Lower lobe of right lung (tissue), 2 donors: ENCODE measurements at places on chromosomes 3 and 15. TPM values are rescaled to one million over a fixed set of nuclear protein-coding genes. Genes with fewer than 3 reads are reported as not detected.
A peak's percentile ranks its signal among the peaks of the same experiment; 100 is the strongest.

DNA sequence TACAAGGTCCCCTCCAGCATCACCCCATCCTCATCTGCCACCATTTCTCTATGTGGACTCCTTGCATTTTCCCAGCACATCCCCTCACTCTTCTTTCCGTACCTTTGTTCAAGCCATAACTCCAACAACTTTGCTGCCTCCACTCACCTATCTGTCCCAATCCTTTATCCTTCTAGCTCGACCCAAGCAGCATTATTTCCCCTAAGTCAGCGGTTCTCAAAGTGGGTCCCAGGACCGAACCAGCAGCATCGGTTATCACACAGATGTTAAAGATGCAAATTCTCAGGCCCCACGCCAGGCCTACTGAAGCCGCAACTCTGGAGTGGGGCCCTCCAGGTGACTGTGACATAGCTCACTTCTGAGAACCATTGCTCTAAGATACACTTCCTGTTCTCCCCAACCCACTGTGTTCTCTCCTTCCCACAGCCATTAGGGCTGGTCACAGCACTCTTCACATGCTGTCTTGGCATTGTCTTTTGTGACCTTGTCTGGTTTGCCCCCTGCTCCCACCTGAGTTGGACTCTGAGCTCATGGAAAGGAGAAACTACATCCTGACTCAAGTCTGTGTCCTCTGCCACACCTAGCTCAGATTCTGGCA, 56.2 kb downstream of the AAGAB start:
- no peaks in the 10 kb centered on the region for H3K27me3 ChIP-seq
- H3K27ac ChIP-seq = no peak overlapping the region
- H3K4me3 ChIP-seq = no peak overlapping the region
- no peak for DNase-seq

RHOV gene
- total RNA-seq = 1.5 TPM

GRCh38 chr3:41330465-41330864, 131.2 kb downstream of the CTNNB1 start:
- H3K4me1 ChIP-seq = no peaks in the 10 kb centered on the region
- H3K36me3 ChIP-seq = no peaks in the 10 kb centered on the region
- H3K27ac ChIP-seq = no peak overlapping the region
- H3K4me3 ChIP-seq = no peak overlapping the region
- DNase-seq = no peak

- no peak for DNase-seq
- H3K27me3 ChIP-seq = no peaks in the 10 kb centered on the region
- no peaks in the 10 kb centered on the region for H3K4me1 ChIP-seq
- no peak overlapping the region for H3K4me3 ChIP-seq
- H3K36me3 ChIP-seq = no peaks in the 10 kb centered on the region
Observed at GRCh38 chr3:79230266-79230665, 537.5 kb downstream of the ROBO1 start.

GRCh38 chr15:27222479-27222878, 251.5 kb downstream of the GABRG3 start:
- no peak for DNase-seq
- no peak overlapping the region for H3K27ac ChIP-seq
- H3K4me1 ChIP-seq = peaks cover 12% of the 10 kb centered on the region
- H3K27me3 ChIP-seq = no peaks in the 10 kb centered on the region

SV2B gene
- 1.2 TPM for total RNA-seq

GRCh38 chr15:69623392-69624154, 171.0 kb downstream of the RPLP1 start:
- peaks cover 7% of the 10 kb centered on the region for H3K27me3 ChIP-seq
- no peak overlapping the region for H3K27ac ChIP-seq
- no peak for DNase-seq
- peaks cover 5% of the 10 kb centered on the region for H3K4me1 ChIP-seq
- no peaks in the 10 kb centered on the region for H3K36me3 ChIP-seq

- H3K27me3 ChIP-seq = no peaks in the 10 kb centered on the region
- no peaks in the 10 kb centered on the region for H3K36me3 ChIP-seq
- peaks cover 10% of the 10 kb centered on the region for H3K4me1 ChIP-seq
- no peak overlapping the region for H3K27ac ChIP-seq
- no peak overlapping the region for H3K4me3 ChIP-seq
- peak; percentile 54 for DNase-seq
Observed at GRCh38 chr3:186255703-186256331, 106.2 kb downstream of the DGKG start.

WDR73 gene
- total RNA-seq = 29.9 TPM

ZNF860 gene
- total RNA-seq = 1.6 TPM

IL17RB gene
- 18.4 TPM for total RNA-seq

CCDC54 gene
- total RNA-seq = not detected

- H3K4me3 ChIP-seq = no peak overlapping the region
- H3K27me3 ChIP-seq = no peaks in the 10 kb centered on the region
- no peak for DNase-seq
- H3K4me1 ChIP-seq = no peaks in the 10 kb centered on the region
Observed at GRCh38 chr3:183924956-183925355, 40.3 kb upstream of the PARL start.

- H3K4me1 ChIP-seq = no peaks in the 10 kb centered on the region
- DNase-seq = no peak
- H3K4me3 ChIP-seq = no peak overlapping the region
- no peaks in the 10 kb centered on the region for H3K27me3 ChIP-seq
- H3K27ac ChIP-seq = no peak overlapping the region
Observed at GRCh38 chr3:197576838-197577237, 21.1 kb upstream of the BDH1 start.

DNA sequence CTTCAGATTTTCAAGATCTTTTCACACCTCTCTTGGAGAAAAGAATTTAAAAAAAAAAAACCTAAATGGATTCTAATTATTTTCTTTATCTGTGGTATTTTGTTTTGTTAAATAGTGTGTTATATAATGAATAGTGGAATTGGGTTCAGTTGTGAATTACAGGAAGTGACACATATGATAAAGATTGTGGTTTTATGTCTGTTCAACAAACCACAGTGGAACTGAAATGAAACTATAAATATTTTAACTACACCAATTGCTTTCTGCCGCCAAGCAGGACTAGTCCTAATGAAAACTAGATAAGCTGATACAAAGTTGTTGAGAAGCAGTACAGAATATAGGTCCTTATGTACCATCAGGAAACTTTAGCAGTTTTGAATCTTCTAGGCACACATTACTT, 121.6 kb downstream of the UBE2E2 start:
- H3K36me3 ChIP-seq = no peaks in the 10 kb centered on the region
- H3K27me3 ChIP-seq = no peaks in the 10 kb centered on the region
- peak overlapping the region; percentile 7 for H3K4me3 ChIP-seq
- H3K27ac ChIP-seq = peak overlapping the region; percentile 1
- no peak for DNase-seq
- H3K4me1 ChIP-seq = peaks cover 24% of the 10 kb centered on the region

- no peak overlapping the region for H3K4me3 ChIP-seq
- no peak overlapping the region for H3K27ac ChIP-seq
- H3K4me1 ChIP-seq = peaks cover 3% of the 10 kb centered on the region
- DNase-seq = no peak
- no peaks in the 10 kb centered on the region for H3K27me3 ChIP-seq
Observed at GRCh38 chr3:111769110-111769991, 89.7 kb upstream of the PHLDB2 start.

MNS1 gene
- total RNA-seq = 2.3 TPM

DNA sequence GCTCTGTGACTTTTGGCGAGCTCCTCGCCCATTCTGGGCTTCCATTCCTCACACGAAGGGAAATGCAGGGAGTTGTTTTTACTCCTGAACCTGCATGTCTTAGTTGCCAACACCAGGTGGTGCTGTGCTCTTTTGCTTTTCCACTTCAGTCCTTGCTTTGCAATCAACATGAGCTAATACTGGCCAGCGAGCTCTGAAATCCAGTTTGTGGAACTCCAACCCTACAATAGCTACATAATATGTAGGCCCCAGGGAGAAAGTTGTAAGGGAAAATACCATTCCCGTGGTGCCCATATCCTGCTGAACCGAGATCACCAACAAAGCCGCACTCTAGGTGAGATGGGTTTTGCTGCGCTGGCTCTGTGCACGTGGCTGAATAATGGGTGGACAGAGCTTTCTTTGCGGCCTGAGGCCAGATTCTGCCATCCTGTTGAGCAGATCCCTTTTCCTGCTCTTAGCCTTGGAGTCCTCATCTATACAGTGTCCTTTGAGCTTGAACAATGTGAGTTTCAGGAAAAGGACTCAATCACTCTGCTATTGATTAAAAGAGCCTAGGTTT, 25.0 kb downstream of the LSM3 start:
- H3K4me3 ChIP-seq = no peak overlapping the region
- no peaks in the 10 kb centered on the region for H3K27me3 ChIP-seq
- DNase-seq = peak; percentile 50
- H3K4me1 ChIP-seq = peaks cover 38% of the 10 kb centered on the region

GRCh38 chr3:115999001-115999585, 375.8 kb downstream of the GAP43 start:
- no peaks in the 10 kb centered on the region for H3K27me3 ChIP-seq
- peaks cover 5% of the 10 kb centered on the region for H3K4me1 ChIP-seq
- no peaks in the 10 kb centered on the region for H3K36me3 ChIP-seq
- no peak overlapping the region for H3K27ac ChIP-seq
- H3K4me3 ChIP-seq = no peak overlapping the region
- no peak for DNase-seq

IQCF5 gene
- not detected for total RNA-seq

DNA sequence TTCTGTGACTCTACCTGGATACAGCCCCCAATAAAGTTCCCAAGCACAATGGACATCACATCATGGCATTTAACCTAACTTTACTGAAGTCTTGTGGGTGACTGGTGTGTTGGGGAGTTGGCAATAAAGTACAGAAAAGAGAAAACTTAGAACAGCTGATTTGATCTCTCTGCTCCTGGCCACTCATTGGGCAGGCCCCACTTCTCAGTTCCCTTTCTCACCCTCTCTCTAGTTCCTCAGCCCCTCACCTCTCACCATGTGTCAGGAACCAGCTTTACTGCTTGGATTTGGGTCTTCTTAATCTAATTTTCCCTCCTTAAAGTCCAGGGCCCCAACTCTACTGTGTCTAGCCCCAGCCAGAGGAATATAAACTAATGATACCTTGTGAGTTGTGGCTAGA, 713 bp upstream of the MUC13 start:
- H3K27ac ChIP-seq = no peak overlapping the region
- no peak overlapping the region for H3K4me3 ChIP-seq
- no peaks in the 10 kb centered on the region for H3K27me3 ChIP-seq
- H3K36me3 ChIP-seq = no peaks in the 10 kb centered on the region
- no peaks in the 10 kb centered on the region for H3K4me1 ChIP-seq

- no peaks in the 10 kb centered on the region for H3K27me3 ChIP-seq
- H3K4me3 ChIP-seq = peak overlapping the region; percentile 3
- H3K4me1 ChIP-seq = peaks cover 95% of the 10 kb centered on the region
- no peaks in the 10 kb centered on the region for H3K36me3 ChIP-seq
Observed at GRCh38 chr3:129618901-129619671, 12.6 kb upstream of the PLXND1 start.

DNA sequence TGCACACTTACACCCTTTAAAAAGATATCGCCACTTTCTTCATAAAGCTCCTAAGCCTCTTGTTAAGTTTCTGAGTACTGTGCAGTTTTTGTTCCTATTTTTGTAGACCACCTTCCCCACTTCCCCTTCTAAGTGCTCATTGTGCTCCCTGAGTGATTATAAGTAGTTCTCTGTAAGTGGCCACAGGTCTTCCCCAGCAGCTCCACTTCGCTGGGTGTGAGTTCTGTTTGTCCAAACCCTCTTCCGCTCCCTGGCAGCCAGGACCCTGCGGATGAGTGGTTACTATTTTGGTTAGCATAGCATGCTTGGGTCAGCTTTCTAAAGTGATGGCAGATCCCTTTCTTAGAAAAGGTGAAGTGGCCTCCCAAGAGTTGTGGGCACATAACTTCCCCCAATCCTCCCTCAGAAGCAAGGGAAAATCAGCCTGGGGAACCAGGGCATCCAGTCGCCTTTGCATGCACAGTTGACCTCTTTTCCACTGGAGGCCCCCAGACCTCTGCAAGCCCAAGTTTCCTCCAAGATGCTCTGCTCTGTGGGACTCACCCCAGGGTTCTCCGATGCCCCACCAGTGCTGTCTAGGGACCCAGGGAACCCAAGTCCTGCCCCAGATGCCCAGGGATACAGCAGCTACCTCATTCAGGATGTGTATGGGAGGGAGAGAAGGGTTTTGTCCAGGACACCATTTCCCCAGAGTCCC, 69.6 kb downstream of the ATP10A start:
- no peak overlapping the region for H3K27ac ChIP-seq
- H3K27me3 ChIP-seq = no peaks in the 10 kb centered on the region
- H3K4me1 ChIP-seq = peaks cover 16% of the 10 kb centered on the region
- H3K4me3 ChIP-seq = no peak overlapping the region
- DNase-seq = no peak
- no peaks in the 10 kb centered on the region for H3K36me3 ChIP-seq
